ENCODE measurements at places on chromosomes 7 and 10.

DNA sequence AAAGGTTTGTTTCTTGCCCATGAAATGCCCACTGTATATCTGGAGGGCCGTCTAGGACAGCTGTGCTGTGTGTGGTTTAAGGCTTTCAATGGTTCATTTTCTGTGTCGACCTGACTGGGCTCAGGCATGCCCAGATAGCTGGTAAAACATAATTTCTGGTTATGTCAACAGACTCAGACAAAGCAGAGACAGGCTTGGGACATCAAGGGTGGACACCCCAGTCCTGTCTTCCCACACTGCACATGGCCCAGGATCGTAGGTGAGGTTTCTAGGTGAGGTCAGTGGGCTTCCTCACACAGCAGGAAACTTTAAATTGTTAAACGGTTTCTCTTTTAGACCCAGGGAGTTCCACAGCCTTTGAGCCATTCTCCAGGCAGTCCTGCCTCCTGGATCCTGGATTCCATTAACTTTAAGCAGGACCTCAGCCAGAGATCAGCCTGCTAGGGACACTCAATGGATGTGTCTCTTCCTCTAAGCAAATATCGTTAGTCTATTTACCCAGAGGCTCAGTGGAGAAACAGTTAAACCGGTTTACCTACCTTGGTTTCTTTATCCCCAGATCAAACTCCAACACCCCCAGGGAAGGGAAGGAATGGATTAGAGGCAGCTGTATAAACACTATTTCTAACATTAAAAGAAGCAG is 66.4 kb downstream of the ST8SIA6 start:
- DNase-seq, result no peak

DNA sequence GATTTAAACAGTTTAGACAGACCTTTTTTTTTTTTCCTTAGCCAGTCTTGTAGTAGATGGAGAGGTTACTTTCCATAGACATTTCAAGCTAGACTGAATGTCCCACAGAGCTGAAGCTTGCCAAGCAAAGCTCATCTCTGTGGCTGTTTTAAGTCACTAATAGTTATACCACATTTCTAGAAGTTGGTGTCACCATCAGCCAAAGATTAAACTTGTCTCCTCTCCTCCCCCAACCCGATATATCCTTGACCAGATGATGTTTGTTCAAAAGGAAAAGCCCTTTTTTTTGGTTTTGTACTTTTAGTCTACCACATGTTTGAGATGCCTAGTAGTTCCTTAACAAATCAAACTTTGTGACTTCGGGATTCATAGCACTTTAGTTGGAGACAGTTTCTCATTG is 66.1 kb downstream of the ADD3 start:
- DNase-seq, result no peak

DNA sequence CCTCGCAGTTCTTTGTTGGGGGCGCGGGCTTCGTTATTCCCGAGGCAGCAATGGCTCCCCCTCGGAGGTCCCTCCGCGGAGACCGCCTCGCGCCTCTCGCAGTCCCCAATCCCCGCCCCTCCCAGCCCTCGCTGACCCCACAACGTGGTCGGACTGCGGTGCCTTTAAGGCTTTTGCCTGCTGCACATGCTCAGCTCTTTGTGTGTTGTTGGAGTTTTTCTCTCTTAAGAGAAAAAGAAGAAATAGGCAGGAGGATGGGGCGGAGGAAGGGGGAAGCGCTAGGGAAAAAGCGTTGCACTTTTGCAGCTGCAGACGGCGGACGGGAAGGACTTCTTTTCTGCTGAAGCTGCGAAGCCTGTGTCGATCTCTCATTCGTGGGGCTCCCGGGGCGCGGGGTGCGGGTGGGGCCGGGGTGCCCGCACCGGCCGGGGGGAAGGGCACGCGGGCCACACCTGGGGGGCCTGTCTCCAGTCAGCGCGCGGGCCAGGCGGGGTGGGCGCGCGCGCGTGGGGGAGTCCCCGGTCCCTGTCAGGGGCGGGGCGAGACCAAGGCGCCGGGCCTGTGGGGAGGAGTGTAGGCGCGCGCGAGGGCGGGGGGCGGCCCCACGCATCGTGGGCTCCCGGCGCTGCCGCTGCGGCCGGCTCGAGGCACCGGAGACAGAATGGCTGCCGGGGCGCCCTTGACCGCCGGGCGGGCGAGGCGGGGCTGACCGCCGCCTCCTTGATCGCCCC is 445 bp upstream of the ATRNL1 start:
- DNase-seq, result no peak

- no peak for DNase-seq
Observed at GRCh38 chr7:103944230-103944900, 45.1 kb downstream of the RELN start.

GRCh38 chr7:95045236-95045923 is 138.0 kb downstream of the PPP1R9A start:
- no peak for DNase-seq

All from cortex of kidney (tissue), 1 donor.